Fibroblast of lung (primary cell): ENCODE measurements at places on chromosomes 12 and 14. TPM values are rescaled to one million over a fixed set of nuclear protein-coding genes. Genes with fewer than 3 reads are reported as not detected.

Gene AQP6
- total RNA-seq, result under 0.01 and 0.17 TPM in 2 replicates

DNA sequence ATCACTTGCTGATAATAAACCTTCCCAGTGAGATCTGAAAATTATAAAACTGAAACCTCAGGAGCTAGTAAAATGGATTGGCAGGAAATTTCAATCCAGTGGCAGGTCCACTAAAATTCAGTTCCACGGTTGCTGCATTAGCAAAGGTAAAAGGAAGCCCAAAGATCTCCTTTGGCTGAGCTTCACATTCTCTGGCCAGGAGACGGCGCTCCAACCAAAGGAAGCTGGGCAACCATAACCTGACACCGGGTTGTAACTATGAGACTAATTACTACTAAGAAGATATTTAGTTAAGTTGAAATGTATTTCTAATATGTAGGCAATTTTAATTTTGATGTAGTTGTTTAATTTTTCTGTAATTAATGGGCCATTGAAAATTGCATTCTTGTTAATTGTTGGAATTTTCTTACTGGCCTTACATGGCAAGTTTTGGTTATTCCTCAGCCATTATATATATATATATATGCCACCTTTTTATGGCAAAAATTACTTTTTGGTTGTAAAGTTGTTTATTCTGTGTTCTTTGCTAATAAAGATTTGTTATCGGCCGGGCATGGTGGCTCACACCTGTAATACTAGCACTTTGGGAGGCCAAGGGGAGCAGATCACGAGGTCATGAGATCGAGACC, 17.0 kb downstream of the OR8S1 start:
- DNase-seq, result peak; percentile 11

Gene HOXC12
- total RNA-seq, result not detected in 2 replicates

Gene KCNK13
- not detected in 2 replicates for total RNA-seq

DNA sequence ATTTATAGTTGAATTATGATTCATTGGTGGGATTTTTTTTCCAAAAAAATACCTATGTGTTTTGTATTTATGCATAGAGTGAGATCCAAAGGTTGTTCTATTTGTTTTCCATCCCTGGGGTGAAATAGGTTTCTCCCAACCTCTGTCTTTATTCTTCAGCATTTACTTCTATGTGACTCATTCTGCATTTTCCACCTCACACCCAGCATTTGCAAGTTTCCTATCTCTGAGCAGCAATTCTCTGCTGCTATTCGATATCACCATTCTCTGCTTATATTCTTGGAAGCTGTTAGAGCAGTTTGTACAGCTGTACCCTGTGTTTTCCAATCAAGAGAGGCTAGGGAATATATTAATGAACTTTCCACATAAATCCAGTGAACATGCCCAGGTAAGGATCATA, 538.9 kb downstream of the SNAPC1 start:
- DNase-seq, result no peak

- no peak for DNase-seq
Observed at GRCh38 chr14:79967001-79967400, 244.3 kb downstream of the DIO2 start.

DNA sequence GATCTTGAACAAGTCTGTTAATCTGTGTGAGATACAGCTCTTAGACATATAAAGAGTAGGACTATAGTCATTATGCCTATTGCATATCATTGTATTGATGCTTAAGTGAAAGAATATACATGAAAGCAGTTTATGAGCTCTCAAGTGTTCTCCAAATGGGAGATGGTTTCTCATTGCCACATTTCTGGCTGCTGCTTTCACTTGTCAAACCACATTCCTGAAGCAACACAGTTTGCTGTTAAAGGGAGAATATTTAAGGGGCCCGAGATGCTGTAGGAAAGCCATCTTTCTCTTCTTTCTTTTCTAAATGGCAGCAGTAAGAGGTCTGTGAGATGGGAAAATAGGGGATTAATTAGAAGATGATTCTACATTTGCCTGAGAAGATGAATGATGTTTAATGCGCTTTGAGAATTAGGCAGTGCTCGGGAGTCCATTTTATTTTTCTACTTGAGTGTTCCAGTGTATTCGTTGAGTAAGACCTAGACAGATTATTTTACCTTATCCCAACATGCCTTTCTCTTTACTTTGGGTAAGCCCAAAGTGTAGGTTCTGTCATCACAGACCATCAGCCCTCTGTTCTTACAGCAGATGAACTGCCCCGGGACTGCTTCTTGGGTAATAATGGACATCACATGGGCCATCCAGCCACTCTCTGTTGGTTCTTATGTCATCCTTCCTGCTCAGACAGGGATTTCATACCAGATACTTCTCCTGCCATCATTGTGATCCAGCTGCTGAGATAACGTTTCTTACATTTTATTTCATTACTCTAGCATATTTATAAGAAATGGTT, 35.6 kb downstream of the ANO4 start:
- DNase-seq, result no peak

DNA sequence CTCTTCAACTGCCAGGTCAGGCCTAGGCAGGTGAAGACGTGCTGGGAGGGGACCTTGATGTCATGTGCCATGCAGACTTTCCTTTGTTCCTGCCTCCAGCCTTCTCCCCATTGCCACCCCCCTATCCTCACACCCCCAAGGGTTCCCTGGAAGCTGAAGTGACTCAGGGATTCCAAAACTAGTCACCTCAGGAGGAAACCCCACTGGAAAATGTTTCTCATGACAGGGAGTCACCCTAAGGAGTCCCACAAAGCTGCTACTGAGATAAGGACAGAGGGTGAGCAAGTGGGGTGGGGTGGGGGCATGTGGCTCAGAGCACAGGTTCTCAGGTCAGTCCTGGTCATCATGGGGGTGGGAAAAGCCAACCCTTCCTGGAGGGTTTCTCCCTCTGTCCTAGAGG, 2.4 kb upstream of the IL25 start:
- DNase-seq, result no peak

GRCh38 chr12:100733817-100734593, 60.6 kb upstream of the ANO4 start:
- peak; percentile 65 for DNase-seq

DNA sequence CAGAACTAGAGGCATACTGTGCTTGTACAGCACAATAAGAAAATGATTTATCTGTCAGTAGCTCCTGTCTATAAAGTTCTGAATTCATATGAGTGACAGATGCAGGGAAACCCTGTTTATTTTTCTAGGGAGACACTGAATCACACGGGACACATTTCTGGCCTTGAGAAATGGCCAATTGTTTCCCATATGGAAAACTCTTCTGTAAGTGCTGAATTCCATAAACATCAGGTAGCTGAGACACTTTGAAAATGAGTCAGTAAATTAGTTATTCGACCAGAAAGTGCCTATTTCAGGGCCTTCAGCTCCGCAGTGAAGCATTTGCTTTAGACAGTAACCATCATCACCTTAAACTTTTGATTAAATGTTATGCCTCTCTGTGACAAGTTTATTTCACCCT, 184.4 kb downstream of the TMEM132D start:
- DNase-seq, result no peak

DNA sequence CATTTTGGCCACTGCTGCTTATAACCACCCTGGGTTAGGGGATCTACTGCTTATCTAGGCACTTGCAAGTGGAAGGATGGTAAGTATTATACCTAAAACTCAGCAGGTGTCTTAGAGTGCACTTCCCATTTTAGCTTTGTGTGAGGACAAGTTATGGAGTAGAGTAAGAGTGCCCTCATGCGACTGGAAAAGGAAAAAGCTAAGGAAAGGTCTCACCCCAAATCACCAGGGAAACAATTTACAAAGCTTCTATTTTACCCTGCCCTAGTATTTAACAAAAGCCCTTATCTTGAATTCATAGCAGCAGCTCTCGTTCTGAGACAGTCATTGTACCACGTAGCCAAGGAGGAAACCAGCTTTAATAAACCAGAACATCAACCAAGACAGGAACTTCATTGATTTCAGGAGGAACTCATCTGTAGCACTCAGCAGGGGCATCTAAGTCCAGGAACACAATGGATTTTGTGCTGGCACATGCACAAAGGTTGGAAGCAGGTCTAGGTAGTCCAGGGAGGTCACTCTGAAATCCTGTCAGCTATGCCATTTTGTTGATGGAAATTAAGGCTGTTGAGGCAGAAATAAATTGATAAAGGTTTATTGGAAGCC, 2.9 kb downstream of the RDH12 start:
- peak; percentile 37 for DNase-seq

DNA sequence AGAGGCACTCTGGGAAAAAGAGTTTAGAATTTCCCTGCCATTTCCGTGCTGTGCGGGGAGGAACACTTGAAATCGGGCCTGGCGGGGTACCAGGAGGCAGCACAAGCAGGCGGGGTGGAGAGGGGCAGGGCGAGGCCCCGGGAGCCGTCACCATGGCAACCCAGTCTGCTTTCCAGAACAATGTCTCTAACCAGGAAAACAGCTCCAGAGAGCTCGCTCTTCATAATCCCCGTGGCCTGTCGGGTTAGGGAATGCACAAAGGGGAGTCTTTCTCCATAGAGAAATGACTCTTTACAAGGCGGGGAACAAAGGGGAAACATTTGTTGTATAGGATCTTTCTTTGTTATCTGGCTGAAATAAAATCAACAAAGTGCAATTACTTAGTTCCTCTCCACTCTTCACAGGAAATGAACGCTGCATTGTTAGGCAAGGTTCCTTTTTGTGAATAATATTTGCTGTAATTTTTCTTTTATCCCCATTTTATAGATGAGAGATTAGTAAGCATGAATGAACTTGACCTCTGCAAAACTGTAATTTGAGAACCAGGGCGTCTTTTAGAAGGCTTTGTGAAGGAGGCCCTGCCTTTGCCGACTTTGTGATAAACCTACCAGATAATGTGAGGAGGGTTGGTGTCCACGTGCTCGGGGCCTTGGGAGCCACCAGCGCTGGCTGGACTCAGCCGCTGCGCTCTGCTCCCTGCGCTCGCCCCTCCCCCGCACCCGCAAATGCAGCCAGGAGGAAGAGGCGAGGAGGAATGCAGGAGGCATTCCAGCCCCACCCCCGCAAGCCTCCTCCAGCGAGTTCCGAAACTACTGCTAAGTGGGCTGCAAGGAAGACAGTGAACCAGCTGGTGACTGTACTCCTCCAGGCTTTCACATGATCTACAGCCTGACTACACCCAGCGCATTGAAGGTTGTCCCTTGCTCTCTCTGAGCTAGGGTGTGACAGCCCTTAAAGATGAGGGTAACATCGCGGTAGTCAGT, 105.2 kb upstream of the ATF7IP start:
- peak; percentile 98 for DNase-seq

Gene CPNE8
- total RNA-seq, result 10.5 and 13.4 TPM in 2 replicates

DNA sequence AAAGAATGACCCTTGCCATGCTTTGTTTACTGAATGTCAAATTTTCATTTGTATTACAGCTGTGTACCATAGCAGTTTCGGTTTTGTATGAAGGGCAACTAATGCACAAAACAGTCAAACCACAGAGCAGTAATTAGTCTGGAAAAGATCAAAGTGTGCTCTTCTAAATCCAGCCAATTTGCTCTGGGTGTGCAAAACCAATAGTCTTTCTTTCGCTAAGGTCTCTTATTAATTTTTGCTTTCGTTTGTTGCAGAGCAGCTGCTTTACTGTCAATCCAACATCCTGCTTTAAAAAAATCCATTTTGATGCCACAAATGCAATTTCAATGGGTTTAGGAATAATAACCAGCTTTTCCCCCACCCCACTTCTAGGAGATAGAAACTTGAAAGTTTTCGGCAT, 114.2 kb downstream of the BRMS1L start:
- peak; percentile 6 for DNase-seq

GRCh38 chr14:100381395-100382105, 58.4 kb downstream of the SLC25A47 start:
- no peak for DNase-seq

GRCh38 chr14:51849097-51849496, 11.3 kb upstream of the GNG2 start:
- no peak for DNase-seq

Gene SMOC1
- not detected in 2 replicates for total RNA-seq

DNA sequence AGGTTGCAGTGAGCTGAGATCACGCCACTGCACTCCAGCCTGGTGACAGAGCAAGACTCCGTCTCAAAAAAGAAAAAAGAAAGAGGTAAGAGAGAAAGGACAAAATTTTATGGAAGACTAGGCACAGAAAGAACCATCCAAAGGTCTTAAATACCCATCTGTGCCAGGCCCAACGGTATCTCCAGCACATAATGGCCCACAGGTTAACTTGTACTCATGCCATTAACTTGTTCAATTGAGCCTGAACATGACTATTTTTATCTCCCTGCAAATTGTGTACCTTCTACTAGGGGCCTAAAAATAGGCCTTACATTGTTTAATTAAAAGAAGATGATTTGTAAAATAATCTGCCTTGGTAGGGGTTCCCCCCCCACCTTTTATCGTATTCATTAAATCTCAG, 80.2 kb downstream of the RIC8B start:
- no peak for DNase-seq

Gene HOXC9
- total RNA-seq, result 0.26 TPM in 1 of 2 replicates, not detected in the other

DNA sequence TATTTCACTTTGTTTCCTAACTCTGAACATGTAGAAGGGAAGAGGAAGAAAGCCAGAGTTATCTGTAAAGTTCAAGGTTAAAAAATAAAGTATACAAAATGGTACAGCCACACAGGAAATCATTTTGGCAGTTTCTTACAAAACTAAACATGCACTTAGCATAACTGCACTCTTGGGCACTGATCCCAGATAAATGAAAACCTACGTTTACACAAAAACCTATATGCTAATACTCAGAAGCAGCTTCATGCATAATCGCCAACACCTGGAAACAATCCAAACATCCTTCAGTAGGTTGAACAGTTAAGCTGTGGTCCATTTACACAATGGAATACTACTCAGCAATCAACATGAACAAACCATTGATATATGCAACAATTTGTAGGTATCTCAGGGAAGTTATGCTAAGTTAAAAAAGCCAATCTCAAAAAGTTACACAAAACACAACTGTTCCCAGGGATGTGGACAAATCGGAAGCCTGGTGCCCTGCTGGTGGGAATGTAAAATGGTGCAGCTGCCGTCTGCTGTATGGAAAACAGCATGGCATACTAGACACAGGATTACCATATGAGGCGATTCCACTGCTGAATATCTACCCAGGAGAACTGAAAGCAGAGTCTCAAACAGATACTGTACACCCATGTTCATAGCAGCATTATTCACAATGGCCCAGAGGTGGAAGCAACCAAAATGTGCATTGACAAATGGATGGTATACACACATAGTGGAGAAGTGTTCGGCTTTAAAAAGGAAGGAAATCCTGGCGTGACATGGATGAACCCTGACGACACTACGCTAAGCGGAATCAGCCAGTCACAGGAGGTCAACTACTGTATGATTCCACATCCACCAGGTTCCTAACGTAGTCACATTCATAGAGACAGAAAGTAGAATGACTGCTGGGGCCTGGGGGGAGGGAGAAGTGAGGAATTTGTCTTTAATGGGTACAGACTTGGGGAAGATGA, 37.7 kb downstream of the NRDE2 start:
- peak; percentile 10 for DNase-seq
